T-helper 2 cell (primary cell): ENCODE measurements at places on chromosomes 5 and 9.

- DNase-seq, result no peak
Measured at GRCh38 chr5:78353520-78353919, 6.9 kb upstream of the SCAMP1 start.

- no peak for DNase-seq
Measured at GRCh38 chr9:127578627-127578951, 33.5 kb upstream of the STXBP1 start.

DNA sequence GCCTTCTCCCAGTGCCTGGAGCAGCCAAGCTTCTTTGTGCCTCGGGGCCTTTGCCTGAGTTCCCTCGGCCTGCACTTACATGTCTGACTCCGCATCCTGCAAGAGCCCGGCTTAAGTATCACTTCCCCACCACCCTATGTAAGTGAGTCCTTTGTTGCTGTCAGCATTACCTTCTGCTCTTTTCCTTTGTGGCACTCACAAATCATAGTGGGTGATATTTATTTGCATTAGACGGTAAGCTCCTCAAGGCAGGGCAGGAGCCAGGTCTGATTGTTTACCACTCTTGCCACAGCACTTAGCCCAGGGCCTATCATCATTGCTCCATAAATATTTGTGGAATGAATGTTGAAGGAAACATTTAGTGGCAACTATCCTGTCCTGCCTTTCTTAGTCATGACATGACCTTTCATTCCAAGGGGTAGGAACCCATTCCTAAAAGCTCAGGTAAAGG lies 4.8 kb downstream of the GM2A start:
- no peak for DNase-seq

DNA sequence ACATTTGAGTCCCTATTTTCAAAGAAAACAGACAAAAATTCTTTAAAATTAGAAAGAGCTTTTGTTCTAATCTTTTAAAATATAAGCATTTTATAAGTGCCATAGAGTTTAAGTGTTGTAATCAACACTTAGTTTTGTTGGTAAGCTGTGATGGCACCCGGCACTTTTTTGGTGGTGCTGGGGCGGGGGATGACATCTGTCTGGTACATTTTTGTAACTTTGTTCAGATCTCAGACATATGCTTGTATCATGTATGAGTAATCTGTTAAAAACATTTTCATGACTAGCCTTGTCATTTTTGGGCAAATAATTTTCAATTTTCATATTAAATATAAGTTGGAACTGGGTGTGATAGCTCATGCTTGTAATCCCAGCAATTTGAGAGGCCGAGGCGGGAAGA lies 51.7 kb downstream of the UBAP1 start:
- DNase-seq, result no peak

- no peak for DNase-seq
Measured at GRCh38 chr5:91028499-91028956, 354.6 kb downstream of the ARRDC3 start.

DNA sequence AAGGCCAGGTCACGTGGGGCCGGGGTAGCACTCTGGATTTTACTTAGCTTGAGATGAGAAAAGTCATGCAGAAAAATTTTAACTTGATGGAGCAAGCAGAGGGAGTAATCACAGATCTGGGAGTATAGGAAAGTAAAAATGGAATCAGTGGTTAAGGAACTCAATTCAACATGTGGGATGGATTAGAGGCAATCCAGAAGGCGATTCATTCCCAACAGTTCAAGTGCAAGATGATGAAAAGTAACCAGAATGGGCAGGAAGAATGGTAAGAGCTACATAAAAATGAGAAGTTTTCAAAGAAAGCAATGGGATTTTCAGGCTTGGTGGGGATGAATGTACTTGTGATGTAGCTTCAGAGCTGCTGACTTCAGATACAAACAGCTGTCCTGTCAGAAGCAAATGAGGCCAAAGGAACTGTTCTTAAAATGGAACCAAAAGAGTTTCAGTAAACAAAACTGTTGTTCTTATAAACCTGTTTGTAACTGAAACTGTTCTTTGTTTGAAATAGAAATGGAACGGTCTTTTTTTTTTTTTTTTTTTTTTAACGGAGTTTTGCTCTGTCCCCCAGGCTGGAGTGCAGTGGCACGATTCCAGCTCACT lies 5.6 kb upstream of the SEC24A start:
- DNase-seq, result no peak

DNA sequence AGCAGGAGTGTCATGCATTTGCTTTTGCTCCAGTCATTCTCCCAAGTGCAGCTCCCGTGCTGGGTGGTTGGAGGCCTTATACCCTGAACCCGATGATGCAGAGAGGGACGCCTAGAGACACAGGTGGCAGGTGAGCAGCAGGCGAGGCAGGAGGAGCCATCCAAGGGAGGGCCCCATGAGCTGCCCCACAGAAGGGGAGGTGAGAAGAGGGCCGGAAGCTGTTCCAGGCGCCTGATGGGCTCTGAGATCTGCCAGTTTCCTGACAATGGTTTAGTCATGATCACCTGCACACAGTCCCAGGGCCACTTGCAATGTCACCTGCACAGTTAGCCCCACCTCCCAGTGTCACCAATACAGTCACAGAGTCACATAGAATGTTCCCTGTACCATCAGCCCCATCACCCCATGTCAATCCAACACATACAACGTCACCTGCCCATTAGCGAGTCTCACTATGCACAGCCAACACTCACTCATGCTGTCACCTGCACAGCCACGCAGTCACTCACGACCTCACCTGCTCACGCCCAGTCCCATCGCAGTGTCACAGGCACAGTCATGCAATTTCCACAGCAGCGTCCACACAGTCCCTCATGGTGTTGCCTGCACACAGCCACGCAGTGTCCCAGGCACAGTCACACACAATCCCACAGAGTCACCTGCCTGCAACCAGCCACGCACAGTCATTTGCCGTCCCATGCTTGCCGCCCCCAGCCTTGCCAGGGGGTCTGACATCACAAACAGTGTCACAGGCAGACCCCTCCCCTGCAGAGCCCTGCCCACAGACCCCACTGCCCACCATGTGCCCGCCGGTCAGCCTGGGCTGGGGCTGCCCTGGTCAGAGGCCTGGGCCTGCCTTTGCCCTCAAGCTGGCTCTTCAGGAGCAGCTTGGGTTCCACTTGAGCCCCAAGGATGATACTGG lies 113.4 kb downstream of the LHX2 start:
- no peak for DNase-seq

- no peak for DNase-seq
Measured at GRCh38 chr9:106560540-106560939, 302.4 kb upstream of the ZNF462 start.

DNA sequence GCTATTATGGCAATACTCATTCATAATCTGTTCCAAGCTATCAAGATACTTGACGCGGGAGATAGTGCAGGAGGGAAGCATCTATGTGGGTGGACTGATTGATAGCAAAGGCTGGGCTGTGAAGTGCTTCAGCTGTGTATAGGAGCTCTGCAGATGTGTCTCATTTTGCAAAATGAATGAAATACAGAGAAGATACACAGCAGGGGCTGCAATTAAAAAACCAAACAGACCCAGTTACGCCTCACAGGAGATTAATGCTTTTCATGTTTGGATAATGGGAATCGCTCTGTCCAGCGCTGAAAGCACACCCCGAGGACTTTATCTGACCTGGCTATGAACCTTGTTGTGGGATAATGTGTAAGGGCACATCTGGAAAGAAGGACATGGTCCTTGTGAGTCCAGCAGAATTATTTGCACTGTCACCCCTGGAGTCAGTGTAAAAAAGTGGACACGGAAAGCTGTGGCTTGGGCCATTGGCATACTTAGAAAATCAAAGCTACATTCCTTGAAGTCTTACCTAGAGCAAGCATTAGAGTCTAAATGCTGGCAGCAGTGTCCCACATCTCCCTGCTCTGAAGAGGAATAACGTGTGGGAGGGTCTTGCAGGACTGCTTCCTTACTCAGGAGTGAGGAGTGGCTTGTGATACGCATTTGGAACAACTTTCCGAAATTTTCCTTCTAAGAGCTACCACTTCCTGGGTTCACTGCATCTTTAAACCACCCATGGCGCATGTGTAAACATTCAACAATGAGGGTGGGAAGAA lies 2.6 kb downstream of the SH3RF2 start:
- DNase-seq, result no peak

DNA sequence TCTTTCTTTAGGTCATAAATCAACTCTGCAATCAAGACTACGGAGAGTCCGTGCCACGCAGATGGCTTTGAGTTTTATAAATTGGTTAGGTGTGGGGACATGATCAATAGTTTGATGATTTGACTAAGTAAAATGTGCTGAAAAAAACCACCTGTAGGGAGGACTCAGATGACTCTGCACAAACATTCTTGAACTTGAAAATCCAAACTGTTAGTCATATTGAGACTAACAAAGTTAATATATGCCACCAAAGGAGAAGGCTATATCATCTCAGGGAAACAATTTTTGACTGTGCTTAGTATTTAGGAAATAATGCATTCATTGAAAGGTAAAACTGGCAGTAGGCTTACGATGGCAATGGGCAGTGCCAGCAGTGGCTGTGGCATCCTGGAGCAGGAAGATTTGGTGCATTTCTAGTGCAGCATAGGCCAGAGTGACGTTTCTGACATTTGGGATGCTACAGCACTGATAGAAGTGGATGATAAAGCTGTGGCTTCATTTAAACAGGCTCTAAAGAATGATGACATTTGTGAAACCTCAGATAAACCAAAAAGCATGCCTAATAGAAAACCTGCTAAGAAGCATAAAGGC lies 291.1 kb downstream of the MLLT3 start:
- DNase-seq, result no peak

GRCh38 chr5:140054086-140054689 lies 11.1 kb upstream of the NRG2 start:
- no peak for DNase-seq

GRCh38 chr9:124011460-124012301 lies at the start of gene LHX2:
TSS of gene LHX2 (plus strand) at chr9:124011768. CDS start at chr9:124012349, 581 bp downstream.
- no peak for DNase-seq

GRCh38 chr9:93898502-93899426 lies 56.4 kb downstream of the BARX1 start:
- no peak for DNase-seq

GRCh38 chr5:98604721-98605425 lies 168.6 kb upstream of the RGMB start:
- DNase-seq, result no peak

GRCh38 chr5:106489004-106489403 lies 1181.7 kb downstream of the EFNA5 start:
- DNase-seq, result no peak

DNA sequence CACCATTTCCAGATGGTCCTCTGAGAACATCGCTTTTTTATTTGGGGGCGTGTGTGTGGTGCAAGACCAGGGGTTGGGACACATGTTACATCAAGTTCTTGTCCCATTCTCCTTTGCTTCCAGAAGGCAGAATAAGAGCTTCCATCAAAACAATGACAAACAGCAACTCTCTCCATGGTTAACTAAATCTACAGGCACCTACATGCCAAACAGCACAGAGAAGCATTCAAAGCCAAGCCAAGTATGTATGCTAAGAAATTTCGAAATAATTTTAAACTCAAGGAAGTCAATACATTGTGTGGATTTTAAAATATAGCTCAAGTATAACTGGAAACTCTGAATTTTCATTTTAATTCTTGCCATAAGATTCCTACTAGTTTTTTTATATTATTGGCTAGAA lies 105.6 kb downstream of the SEC61B start:
- DNase-seq, result no peak

GRCh38 chr9:121201738-121202533 lies at the start of gene RAB14:
TSS of gene RAB14 (minus strand) at chr9:121201869. CDS start at chr9:121193412, 8,457 bp downstream.
- peak; percentile 100 for DNase-seq

GRCh38 chr9:21828853-21829410 lies 26.5 kb downstream of the MTAP start:
- DNase-seq, result no peak

DNA sequence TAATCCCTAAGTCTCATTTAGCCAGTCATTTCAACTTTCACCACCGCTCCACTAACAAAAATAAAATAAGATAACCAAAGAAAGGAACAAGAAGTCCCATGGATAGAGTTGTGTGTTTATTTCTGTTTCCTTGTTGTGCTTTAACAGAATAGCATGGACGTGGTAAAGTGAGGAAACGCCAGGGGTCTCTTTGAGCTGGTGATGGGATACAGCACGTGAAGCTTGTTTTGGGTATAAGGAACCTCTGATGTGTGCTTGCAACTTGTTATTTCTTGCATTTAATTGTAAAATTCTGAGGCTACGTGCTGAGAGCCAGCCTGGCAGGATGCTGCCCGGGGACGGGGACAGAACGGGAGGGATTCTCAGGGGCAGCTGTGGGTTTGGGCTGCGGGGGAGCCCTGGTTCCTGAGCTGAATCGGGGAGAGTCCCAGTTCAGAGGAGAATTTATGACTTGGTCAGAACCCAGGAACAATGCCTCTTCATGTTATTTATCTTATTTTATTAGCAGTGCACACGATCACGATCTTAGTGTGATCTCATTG lies 63.4 kb downstream of the ANKRD33B start:
- DNase-seq, result no peak

DNA sequence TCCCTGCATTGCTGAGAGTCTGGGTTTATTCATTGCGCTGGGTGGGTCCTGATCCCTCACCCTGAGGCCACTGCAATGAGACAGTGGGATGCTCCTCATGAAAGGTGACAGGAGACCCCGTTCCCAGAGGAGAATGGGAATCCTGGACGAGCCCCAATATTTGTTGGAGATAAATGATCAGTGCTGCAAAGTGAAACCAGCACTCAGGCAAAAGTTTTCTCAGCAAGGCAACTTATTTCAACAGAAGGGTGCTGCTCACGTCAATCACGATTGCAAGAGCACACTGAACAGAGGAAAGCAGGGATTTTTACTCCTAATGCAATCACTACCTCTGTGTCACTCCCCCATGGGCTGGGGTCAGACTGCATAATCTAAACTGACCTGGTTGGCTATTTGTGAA lies 110.2 kb upstream of the MAMDC2 start:
- DNase-seq, result no peak

- no peak for DNase-seq
Measured at GRCh38 chr5:141866096-141866495, 12.1 kb downstream of the PCDH1 start.

DNA sequence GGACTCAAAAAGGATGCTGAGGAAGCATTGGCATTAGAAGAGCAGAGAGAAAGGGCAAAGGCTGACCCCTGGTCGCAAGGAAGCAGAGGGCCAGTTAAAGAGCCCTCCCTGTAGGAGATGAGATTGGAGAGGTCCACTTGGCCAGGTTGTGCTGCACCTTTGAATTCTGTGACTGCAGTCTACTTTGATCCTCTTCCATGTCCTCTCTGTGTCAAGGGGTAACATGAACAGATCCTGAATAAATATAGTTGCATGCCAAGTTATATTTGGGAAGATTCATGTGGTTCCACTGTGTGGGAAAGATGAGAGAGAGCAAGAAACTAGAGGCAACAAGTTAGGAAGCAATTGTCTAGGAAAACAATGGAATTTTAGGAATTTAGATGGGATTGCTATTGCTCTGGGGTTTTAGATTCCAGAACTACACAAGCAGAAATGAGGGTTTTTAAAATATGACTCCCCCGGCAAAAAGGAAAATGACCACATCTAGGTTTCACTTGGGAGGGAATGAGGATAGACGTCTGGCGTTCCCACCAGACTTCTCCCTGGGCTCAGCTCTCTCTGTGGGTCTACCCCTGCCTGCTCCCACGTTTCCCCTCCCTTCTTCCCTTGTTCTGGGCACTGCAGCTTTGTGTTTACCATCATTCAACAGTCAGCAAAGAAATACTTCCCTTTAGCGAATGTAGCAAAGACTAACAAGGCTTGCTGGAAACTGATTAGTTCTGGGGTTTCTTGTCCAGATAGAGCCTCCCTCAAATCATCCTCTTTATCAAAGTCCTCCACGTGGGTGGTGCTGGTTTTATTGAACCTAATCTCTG lies 63.6 kb downstream of the SNX18 start:
- DNase-seq, result no peak
